ENCODE measurements at places on chromosomes 6 and 20.

- H3K36me3 ChIP-seq, result peaks cover 4% of the 10 kb centered on the region
- no peak overlapping the region for H3K27ac ChIP-seq
- no peak overlapping the region for H3K4me3 ChIP-seq
- no peak for DNase-seq
Observed at GRCh38 chr6:53868626-53869025, 73.8 kb downstream of the LRRC1 start.

DNA sequence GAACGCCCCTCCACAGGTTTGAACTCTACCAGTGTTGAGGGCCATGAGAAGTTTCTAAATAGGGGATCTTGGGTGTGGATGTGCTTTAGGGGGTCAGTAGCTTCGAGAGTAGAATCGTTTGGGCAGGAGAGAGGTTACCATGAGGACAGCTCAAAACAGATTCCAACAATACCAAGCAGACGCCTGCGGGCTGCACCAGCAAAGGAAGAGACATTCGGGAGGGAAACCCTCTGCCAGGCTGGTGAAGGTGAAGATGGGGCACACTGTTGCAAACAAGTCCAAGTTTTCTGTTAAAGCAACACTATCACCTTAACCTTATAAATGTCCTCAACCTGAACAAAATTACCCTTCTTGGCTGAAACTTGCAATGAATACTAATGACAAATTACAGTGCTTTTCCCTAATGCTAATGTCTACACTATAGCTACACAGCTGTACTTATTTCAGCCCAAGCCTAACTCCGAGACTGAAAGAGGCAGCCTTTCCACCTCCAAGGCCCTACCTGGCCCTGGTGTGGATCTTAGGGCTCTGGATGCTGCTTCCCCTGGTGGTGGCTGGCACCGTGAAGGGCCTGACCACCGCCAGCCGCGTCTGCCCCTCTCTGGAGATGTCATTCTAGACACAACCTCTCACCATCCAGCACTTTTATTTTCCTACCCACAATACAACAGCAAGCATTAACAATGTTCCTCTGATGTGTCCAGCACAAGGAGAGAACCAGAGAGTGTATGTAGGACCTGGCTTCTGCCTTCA is 80.1 kb downstream of the DLL1 start:
- no peak for DNase-seq
- H3K4me3 ChIP-seq, result no peak overlapping the region
- peaks cover 15% of the 10 kb centered on the region for H3K36me3 ChIP-seq

DNA sequence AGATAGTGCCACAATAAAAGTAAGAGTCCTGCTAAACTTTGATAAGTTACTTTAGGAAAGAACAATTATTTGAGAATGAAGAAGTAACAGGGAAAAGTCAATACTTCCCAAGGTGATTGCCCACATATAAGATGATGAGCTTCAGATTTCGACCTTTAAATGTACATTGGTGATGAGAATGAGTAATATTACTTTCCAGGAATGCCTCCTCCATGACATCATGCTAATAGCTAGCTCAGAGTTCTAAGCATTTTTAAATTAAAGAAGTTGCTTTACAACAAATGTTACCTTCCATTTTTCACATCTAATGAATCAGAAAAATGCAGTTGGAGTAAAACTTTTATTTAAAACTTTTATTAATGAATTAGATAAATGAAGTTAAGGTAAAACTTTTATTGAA is 22.5 kb upstream of the OPN5 start:
- H3K27ac ChIP-seq, result no peak overlapping the region
- H3K4me3 ChIP-seq, result no peak overlapping the region
- H3K4me1 ChIP-seq, result no peaks in the 10 kb centered on the region
- peaks cover 2% of the 10 kb centered on the region for H3K27me3 ChIP-seq
- no peak for DNase-seq

GRCh38 chr20:17655865-17656479 is 26.1 kb downstream of the RRBP1 start:
- H3K4me3 ChIP-seq, result no peak overlapping the region
- peak overlapping the region; percentile 70 for H3K27ac ChIP-seq
- H3K27me3 ChIP-seq, result peaks cover 6% of the 10 kb centered on the region
- no peak for DNase-seq

DNA sequence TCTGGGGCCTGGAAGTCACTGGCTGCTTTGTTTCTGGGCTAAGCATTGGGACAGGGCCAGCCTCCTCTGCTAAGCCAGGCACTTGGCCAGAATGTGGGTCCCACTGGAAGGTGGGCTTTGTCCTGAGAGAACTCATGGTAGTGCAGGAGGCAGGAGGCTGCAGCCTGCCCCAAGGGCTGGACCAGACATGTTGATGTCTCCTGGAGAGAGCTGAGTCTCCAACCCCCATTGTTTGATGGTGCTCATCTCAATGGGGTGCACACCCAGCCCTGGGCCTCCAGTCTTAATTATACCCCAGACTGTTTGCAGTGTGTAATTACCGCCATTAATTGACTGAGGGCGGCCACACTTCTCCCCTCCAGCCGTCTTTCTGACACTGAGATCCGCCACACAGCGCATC is 220.5 kb upstream of the PMEPA1 start:
- peaks cover 29% of the 10 kb centered on the region for H3K27me3 ChIP-seq
- H3K4me3 ChIP-seq, result no peak overlapping the region
- H3K4me1 ChIP-seq, result peaks cover 12% of the 10 kb centered on the region
- no peak for DNase-seq
- peaks cover 6% of the 10 kb centered on the region for H3K36me3 ChIP-seq

DNA sequence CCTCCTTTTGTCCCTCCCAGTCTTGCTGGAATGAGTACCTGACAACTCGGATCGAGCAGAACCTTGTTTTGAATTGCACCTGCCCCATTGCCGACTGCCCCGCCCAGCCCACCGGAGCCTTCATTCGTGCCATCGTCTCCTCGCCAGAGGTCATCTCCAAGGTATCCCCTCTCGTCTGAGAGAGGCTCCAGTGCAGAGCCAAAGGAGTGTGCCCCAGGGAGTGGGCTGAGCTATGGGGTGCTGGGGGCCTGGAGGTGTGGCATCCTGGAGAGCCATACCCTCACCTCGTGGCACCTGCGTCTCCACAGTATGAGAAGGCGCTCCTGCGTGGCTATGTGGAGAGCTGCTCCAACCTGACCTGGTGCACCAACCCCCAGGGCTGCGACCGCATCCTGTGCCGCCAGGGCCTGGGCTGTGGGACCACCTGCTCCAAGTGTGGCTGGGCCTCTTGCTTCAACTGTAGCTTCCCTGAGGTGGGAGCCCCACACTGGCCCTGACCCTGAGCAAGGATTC is 8.8 kb downstream of the DNPH1 start:
- no peaks in the 10 kb centered on the region for H3K27me3 ChIP-seq
- no peak for DNase-seq
- H3K36me3 ChIP-seq, result peaks cover 8% of the 10 kb centered on the region
- no peak overlapping the region for H3K27ac ChIP-seq
- peaks cover 15% of the 10 kb centered on the region for H3K4me1 ChIP-seq
- H3K4me3 ChIP-seq, result no peak overlapping the region

- peak overlapping the region; percentile 100 for H3K27ac ChIP-seq
- H3K4me3 ChIP-seq, result peak overlapping the region; percentile 95
- DNase-seq, result no peak
- peaks cover 42% of the 10 kb centered on the region for H3K4me1 ChIP-seq
- H3K36me3 ChIP-seq, result no peaks in the 10 kb centered on the region
Observed at GRCh38 chr6:32196682-32197616, 4.5 kb upstream of the GPSM3 start.

GRCh38 chr20:62281161-62281933 is 21.4 kb upstream of the ADRM1 start:
- H3K36me3 ChIP-seq, result peaks cover 13% of the 10 kb centered on the region
- no peak overlapping the region for H3K27ac ChIP-seq
- H3K4me1 ChIP-seq, result no peaks in the 10 kb centered on the region
- H3K27me3 ChIP-seq, result no peaks in the 10 kb centered on the region
- H3K4me3 ChIP-seq, result no peak overlapping the region
- no peak for DNase-seq

GRCh38 chr20:50625986-50626677 is 65.2 kb downstream of the RIPOR3 start:
- no peak overlapping the region for H3K27ac ChIP-seq
- no peaks in the 10 kb centered on the region for H3K4me1 ChIP-seq
- H3K36me3 ChIP-seq, result peaks cover 2% of the 10 kb centered on the region
- peaks cover 7% of the 10 kb centered on the region for H3K27me3 ChIP-seq
- no peak overlapping the region for H3K4me3 ChIP-seq

- no peak overlapping the region for H3K4me3 ChIP-seq
- H3K27me3 ChIP-seq, result peaks cover 1% of the 10 kb centered on the region
- DNase-seq, result no peak
- no peaks in the 10 kb centered on the region for H3K36me3 ChIP-seq
- no peak overlapping the region for H3K27ac ChIP-seq
Observed at GRCh38 chr20:39810309-39810708, 848.2 kb downstream of the DHX35 start.

- H3K36me3 ChIP-seq, result peaks cover 5% of the 10 kb centered on the region
- H3K27ac ChIP-seq, result no peak overlapping the region
- no peak for DNase-seq
- H3K4me1 ChIP-seq, result peaks cover 53% of the 10 kb centered on the region
- H3K27me3 ChIP-seq, result peaks cover 2% of the 10 kb centered on the region
Observed at GRCh38 chr6:145880361-145880760, 65.8 kb upstream of the FBXO30 start.

- peak overlapping the region; percentile 88 for H3K27ac ChIP-seq
- H3K27me3 ChIP-seq, result no peaks in the 10 kb centered on the region
- peak overlapping the region; percentile 58 for H3K4me3 ChIP-seq
- H3K4me1 ChIP-seq, result peaks cover 59% of the 10 kb centered on the region
Observed at GRCh38 chr20:50224531-50225255, 34.1 kb downstream of the CEBPB start.

- no peak overlapping the region for H3K4me3 ChIP-seq
- no peaks in the 10 kb centered on the region for H3K36me3 ChIP-seq
- H3K27ac ChIP-seq, result no peak overlapping the region
- H3K4me1 ChIP-seq, result no peaks in the 10 kb centered on the region
- no peaks in the 10 kb centered on the region for H3K27me3 ChIP-seq
Observed at GRCh38 chr6:103042336-103042735, 1648.8 kb downstream of the GRIK2 start.

All from HFFc6 (cell line).